ENCODE measurements at places on chromosomes 3 and 15.

- no peak for DNase-seq
Measured at GRCh38 chr3:159219231-159219630, 417.4 kb downstream of the MFSD1 start.

DNA sequence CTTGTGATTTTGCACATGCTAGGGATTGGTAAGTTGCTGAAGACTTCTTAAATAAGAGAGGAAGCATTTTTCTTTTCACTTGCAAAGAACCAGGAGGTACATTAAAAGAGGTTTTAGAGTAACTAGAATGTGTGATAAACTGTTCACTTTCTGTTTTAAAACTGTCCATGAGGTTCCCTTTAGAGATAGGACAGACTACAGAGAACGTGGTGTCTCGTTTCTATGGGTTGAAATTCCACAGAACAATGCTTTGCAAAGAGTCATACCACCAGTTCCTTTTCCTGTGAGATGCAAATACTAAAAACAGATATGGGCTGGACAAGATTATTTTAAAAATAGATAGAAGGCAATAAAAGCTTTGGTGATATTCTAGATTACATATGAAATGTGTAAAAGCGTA lies 372.8 kb downstream of the TIGIT start:
- no peak for DNase-seq

GRCh38 chr3:4313606-4314293 lies 10.6 kb downstream of the SETMAR start:
- no peak for DNase-seq

- no peak for DNase-seq
Measured at GRCh38 chr15:71103102-71103676, 12.1 kb upstream of the THSD4 start.

- DNase-seq = no peak
Measured at GRCh38 chr3:51955175-51955892, at the start of gene GPR62. Gene GPR62 (plus strand): TSS chr3:51955381. CDS start chr3:51955653, 272 bp downstream.

GRCh38 chr3:123687286-123687685 lies 102.4 kb upstream of the HACD2 start:
- no peak for DNase-seq

GRCh38 chr3:72347819-72348319 lies 500.4 kb downstream of the SHQ1 start:
- DNase-seq = no peak

- no peak for DNase-seq
Measured at GRCh38 chr3:42228796-42229195, 37.2 kb downstream of the CCK start.

- DNase-seq = no peak
Measured at GRCh38 chr15:59537403-59537802, 74.2 kb upstream of the GCNT3 start.

DNA sequence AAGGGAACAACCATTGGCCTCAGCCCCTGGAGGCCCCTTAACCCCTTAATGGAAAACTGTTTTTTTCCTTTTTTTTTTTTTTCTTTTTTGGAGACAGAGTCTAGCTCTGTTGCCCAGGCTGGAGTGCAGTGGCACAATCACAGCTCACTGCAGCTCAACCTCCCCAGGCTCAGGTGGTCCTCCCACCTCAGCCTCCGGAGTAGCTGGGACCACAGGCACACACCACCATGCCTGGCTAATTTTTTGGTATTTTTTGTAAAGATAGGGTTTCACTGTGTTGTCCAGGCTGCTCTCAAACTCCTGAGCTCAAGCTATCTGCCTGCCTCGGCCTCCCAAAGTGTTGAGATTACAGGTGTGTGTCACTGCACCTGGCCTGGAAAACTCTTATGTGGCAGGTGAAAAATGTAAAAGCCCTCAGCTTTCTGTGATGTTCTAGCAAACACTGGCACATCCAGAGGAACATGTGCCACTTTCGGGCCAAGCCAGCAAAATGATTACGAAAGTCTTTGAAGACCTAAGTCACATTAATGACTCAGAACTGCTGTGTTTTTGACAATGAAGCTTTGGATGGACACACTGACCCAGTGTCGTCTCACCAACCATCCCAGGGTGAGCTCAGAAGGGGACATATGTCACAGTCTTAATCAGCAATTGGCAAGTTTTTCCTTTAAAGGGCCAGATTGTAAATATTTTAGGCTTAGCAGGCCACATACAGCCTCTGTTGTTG lies 189.3 kb upstream of the TPM1 start:
- DNase-seq = no peak

DNA sequence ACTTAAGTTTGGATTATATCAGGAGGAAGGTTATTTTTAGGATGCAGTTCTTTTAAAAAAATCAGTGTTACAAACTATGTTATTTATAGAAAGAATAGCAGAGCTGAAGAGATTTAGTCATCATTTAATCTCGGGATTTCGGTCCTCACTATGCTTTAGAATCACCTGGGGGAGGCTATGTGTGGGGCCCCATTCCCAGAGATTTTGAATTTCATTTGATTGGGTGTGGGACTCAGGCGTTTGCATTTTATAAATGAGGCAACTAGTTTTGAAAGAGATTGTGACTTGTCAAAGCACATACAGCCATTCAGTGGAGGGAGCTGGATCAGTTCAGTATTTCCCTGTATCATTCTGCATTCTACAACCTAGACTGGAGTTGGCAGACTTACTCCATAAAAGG lies 36.8 kb downstream of the TFG start:
- no peak for DNase-seq

GRCh38 chr3:114902691-114903101 lies 244.4 kb downstream of the ZBTB20 start:
- no peak for DNase-seq

- no peak for DNase-seq
Measured at GRCh38 chr3:20990896-20991295, 760.1 kb downstream of the ZNF385D start.

GRCh38 chr3:168796339-168796738 lies 700.6 kb upstream of the GOLIM4 start:
- no peak for DNase-seq

DNA sequence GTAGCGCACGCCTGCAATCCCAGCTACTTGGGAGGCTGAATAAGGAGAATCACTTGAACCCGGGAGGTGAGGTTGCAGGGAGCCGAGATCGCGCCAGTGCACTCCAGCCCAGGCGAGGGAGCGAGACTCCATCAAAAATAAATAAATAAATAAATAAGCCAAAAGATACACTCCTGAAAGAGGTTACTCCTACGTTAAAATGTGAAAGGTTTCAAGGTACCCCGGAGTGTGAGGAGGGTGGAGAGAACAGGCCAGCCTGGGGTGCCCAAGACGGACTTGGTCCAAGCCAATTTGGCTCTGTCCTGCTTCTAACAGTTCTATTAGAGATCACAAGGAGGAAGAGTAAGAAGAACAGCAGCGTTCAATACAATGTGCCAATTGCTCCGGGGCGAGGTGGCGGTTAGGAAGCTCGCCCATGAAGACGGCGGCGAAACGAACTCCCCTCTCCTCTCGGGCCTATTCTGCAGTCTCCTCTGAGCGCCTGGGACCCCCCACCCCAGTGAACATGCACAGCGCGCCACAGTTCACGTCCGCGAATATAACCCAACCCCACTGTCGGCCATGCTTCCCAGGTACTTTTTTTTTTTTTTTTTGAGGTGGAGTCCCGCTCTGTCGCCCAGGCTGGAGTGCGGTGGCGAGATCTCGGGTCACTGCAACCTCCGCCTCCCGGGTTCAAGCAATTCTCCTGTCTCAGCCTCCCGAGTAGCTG lies 942 bp downstream of the ELP6 start:
- no peak for DNase-seq

DNA sequence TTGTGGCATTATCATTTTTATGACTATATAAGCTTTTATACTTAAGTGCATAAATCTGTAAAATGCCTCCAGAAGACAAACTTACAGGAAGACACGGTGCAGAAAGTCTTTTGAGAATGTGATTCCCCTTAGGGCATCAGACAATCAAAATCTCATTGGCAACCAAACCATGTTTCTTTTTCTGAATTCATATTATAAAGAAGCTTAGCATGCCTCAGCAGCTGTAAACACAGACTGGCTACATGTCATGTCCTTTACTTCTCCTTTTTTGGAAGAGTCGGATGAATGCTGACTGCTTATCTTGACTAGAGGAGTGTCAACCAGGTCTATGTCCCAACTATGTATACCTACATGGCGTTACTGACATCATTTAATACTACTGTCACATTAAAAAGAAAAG lies 150.1 kb downstream of the PLD1 start:
- DNase-seq = no peak

GRCh38 chr3:170560296-170560695 lies 25.6 kb downstream of the SLC7A14 start:
- no peak for DNase-seq

DNA sequence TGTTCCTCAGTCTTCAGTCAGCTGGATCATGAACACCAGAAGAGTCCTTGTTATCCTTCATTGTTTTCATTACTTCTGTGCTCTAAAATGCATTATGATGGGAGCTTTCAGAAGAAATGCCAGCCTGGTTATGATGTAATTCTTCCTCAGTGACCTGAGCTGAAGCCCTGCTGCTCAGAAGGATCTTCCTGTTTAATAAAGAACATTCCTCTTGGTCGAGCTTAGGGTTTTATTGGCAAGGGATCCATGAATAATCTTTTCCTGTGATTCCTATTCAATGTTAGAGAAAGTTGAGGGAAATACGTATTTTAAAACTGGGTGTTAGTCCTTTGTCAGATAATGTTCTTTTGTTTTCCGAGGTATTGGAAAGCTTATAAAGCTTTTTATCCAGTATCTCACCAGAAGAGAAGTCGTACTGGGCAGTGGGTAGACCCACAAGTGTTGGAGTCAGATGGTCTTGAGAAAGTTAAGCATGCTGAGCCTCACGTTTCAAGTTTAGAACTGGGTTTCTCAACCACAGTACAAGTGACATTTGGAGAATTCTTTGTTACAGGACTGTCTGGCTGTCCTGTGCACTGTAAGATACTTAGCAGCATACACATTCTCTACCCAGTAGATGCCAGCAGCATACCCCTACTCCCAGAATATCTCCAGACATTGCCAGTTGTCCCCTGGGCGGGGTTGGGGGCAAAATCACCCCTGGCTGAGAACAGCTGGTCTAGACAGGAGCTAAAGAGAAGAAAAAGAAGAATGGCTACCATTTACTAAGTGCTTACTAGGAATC lies 212.3 kb upstream of the BHLHE40 start:
- DNase-seq = no peak

DNA sequence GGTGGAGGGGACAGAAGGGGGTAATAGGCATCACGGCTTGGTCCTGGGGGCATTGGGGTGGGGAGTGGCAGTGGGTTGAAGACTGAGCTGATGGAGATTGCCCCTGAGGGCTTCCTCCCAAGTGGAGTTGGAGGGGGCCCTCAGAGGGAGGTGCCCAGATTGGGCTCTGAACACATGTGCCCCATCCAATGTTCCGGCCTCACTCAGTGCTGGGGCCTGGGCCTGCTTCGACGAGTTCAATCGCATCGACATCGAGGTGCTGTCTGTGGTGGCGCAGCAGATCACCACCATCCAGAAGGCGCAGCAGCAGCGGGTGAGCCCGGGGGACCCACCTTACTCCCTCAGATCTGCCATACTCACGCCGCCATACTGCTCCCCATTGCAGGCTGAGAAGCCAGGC lies 45.3 kb downstream of the DNAH1 start:
- DNase-seq = no peak

- DNase-seq = no peak
Measured at GRCh38 chr3:126117786-126118185, 33.9 kb upstream of the SLC41A3 start.

DNA sequence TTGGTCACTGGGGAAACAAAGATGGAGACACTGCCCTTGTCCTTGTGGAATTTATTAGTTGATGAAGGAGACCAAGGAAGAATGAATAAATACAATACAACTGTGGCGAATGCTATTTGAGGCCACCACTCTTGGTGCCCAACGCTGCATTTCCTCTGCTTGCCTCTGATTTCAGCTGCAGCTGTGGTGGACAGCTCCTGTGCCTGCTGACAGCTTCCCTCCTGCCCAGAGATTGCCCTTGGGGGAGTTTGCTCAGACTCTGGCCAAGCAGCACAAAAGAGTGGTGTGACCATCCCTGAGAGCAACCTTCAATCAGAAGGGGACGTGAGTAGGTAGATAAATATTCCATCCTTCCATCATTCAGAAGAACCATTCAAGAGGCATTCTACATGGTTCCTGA lies 64.6 kb upstream of the FHIT start:
- no peak for DNase-seq

- no peak for DNase-seq
Measured at GRCh38 chr15:73870700-73871408, 2.5 kb upstream of the TBC1D21 start.

DNA sequence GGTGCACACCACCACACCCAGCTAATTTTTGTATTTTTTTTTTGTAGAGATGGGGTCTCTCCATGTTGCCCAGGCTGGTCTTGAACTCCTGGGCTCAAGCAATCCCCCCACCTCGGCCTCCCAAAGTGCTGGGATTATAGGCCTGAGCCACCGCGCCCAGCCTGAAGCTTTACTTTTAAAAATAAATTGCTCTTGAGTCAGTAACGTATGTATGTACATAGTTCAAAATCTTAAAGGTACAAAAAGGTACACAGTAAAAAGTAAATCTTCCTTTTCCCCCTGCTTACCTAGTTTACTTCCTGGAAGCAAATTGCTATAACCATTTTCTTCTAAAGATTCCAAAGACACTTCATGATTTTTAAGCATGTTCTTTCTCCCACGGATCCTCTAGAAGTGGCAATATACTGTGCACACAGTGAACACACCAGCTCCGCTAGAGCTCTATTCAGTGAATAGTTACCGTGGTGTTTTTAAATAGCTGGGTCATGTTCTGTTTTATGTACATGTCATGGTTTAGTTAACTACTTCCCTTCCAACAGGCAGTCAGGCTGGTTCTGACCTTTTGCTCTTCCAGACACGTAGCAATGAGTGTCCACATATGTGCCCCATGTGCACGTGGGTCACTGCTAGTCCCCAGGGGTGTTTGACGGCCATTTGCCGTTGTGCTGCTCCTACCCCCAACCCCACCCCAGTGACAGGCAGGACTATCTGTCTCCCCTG lies 82.1 kb downstream of the EEFSEC start:
- no peak for DNase-seq

- no peak for DNase-seq
Measured at GRCh38 chr3:171358881-171359198, 101.4 kb downstream of the TNIK start.

DNA sequence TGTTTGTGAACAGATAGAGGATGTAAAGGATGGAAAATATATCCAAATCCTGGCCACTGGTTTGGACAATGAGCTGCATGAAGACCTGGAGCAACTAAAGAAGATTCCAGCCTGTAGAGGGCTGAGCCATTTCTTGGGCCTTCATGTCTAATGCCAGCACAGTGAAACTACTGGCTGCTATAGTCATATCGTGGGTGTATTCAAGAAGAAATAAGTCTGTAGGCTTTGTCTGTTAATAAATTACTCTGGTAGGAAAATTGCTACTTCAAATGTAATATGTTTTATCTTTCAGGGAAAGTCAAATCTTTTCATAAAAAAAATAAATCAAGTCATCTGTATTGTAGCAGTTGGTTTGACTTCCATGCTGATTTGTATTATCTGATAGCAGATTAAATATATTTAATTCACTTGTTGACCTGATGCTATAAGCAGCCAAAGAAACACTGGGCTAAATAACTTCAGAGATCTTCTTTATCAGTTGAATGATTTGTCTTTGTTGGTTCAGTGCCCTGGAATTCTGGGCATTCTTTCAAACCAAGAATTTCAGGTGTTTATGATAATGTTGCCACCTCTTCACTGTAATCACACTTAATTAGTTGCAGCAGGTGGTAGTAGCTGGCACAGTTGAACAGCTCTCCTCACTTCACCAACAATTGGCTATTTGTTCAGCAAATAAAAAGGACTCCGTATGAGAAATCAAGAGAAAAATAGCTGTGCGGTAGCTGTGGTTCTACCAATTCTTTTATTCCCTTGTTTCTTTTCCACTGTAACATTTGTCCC lies 1109.5 kb downstream of the NSUN3 start:
- no peak for DNase-seq

GRCh38 chr3:10398341-10398740 lies 77.4 kb upstream of the SEC13 start:
- no peak for DNase-seq

- no peak for DNase-seq
Measured at GRCh38 chr15:101560722-101561583, 71.4 kb upstream of the PCSK6 start.

Data from smooth muscle cell of the brain vasculature (primary cell).